Left colon (tissue), 2 donors: ENCODE measurements at places on chromosomes 3 and 15. TPM values are rescaled to one million over a fixed set of nuclear protein-coding genes. Genes with fewer than 3 reads are reported as not detected.

CD200 gene
- total RNA-seq: 4.6 TPM

SAXO2 gene
- 1.5 TPM for total RNA-seq

SUMF1 gene
- 39.3 TPM for total RNA-seq

EPHB3 gene
- total RNA-seq: 29.2 TPM

LRIG1 gene
- total RNA-seq: 55.4 TPM

PTPRG gene
- 26.0 TPM for total RNA-seq

KCNMB2 gene
- 0.31 TPM for total RNA-seq

OSBPL10 gene
- total RNA-seq: 19.6 TPM

CHRM5 gene
- total RNA-seq: not detected

GRM2 gene
- not detected for total RNA-seq

NOX5 gene
- total RNA-seq: 0.11 TPM
